ENCODE measurements at places on chromosomes 11 and 22. TPM values are rescaled to one million over a fixed set of nuclear protein-coding genes. Genes with fewer than 3 reads are reported as not detected.

DNA sequence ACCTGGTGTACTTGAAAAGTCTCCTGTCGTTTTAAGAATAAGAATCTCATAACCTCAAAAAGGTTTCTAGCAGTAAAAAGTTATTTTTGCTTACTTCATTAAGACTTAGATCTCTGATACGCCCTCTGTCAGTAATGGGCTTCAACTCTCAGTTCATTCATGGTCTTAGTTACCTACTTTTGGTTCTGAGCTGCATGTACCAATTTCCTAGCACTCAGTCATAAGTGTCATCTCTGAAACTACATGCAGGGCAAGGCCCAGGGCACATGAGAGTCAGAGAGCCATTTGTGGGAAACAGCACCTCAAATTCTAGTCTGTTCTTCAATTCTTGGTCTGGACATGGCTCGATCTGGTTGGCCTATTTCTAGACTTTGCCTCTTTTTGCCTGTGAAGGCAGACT lies 838.4 kb downstream of the FAM181B start:
- H3K36me3 ChIP-seq = no peaks in the 10 kb centered on the region
- H3K27me3 ChIP-seq = no peaks in the 10 kb centered on the region
- no peaks in the 10 kb centered on the region for H3K4me1 ChIP-seq
- no peak overlapping the region for H3K4me3 ChIP-seq

The PRRG4 gene
- 0.48 TPM for total RNA-seq

The CSNK2A3 gene
- 0.49 TPM for total RNA-seq

DNA sequence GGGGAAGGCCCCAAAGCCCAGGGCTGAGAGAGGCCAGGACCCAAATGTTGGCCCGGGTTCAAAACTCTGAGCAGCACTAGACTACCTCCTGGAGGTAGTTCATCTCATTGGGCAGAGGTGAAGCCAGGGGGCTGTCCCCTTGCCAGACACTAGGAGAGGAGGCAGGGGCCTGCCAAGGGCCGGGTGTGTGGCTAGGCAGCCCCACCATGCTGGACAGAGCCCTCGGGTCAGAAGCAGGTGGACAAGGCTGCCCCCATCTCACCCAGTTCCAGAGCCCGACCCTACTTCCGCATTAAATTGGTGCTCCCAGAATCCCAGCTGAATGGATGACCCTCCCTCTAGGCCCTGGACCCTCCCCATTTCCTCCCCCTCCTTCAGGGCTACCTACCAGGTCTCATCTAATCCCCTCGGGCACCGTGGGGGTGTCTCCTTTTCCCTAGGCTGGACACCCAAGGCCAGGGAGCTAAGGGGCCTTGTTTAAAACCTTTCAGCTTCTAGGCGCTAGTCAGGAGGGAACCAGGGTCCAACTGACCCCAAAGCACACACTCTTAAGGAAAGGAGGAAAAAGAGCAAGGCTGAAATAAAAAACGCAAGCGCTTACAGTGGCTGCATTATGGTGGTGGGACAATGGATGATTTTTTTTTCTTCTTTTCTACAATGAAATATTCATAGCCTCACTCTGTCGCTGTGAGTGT lies 72.1 kb upstream of the TCF20 start:
- H3K36me3 ChIP-seq = no peaks in the 10 kb centered on the region
- no peaks in the 10 kb centered on the region for H3K27me3 ChIP-seq
- peaks cover 9% of the 10 kb centered on the region for H3K4me1 ChIP-seq
- H3K27ac ChIP-seq = no peak overlapping the region
- peak overlapping the region; percentile 33 for H3K4me3 ChIP-seq

The POU2F3 gene
- total RNA-seq = not detected

GRCh38 chr11:35688023-35688422 lies 25.4 kb downstream of the TRIM44 start:
- no peaks in the 10 kb centered on the region for H3K36me3 ChIP-seq
- H3K4me1 ChIP-seq = no peaks in the 10 kb centered on the region
- H3K27me3 ChIP-seq = no peaks in the 10 kb centered on the region
- no peak overlapping the region for H3K4me3 ChIP-seq
- no peak overlapping the region for H3K27ac ChIP-seq

DNA sequence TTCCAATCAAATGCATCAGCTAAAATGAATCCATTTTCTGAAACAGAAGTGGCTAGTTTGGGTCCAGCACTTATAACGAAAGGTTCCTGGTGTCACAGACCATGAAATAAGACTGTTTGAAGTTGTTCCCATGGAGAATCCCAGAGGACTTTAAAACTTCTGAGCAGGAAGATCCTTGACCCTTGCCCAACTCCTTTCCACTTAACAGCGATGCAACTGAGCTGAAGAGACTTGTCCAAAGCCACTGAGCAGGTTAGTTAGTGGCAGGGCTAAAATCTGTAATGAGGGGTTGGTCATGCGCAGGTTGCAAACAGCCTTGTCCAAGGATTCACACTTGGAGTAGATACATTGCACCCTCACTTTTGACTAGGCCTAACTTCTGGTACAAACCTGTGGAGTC lies 1.3 kb downstream of the RAB38 start:
- H3K36me3 ChIP-seq = no peaks in the 10 kb centered on the region
- no peak overlapping the region for H3K27ac ChIP-seq
- no peak overlapping the region for H3K4me3 ChIP-seq
- DNase-seq = no peak
- H3K27me3 ChIP-seq = no peaks in the 10 kb centered on the region
- H3K4me1 ChIP-seq = no peaks in the 10 kb centered on the region

DNA sequence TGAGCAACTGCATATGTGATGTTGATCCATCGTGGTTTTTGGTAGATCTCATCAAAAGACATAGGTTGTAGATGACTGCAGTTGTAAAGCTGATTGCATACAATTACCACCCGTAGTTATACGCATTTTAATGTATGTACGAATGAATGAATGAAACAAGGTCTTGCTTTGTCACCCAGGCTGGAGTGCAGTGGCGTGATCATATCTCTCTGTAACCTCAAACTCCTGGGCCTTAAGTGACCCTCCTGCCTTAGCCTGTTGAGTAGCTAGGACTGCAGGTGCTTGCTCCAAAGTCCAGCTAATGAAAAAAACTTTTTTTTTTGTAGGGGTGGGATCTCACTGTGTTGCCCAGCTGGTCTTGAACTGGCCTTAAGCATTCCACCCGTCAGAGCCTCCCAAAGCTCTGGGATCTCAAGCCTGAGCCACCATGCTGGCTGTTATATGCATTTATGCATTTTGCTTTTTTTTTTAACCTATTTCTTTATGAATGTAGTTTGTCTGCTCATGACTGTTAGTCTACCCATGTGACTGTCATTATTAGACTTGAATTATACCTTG lies 53.5 kb downstream of the PPP6R3 start:
- H3K36me3 ChIP-seq = peaks cover 4% of the 10 kb centered on the region
- no peak overlapping the region for H3K4me3 ChIP-seq
- DNase-seq = no peak

GRCh38 chr11:83054904-83055380 lies 16.8 kb downstream of the RAB30 start:
- no peaks in the 10 kb centered on the region for H3K36me3 ChIP-seq
- no peak overlapping the region for H3K27ac ChIP-seq
- no peak for DNase-seq
- no peaks in the 10 kb centered on the region for H3K27me3 ChIP-seq
- H3K4me1 ChIP-seq = peaks cover 7% of the 10 kb centered on the region
- no peak overlapping the region for H3K4me3 ChIP-seq

The MYO18B gene
- total RNA-seq = 0.50 TPM

DNA sequence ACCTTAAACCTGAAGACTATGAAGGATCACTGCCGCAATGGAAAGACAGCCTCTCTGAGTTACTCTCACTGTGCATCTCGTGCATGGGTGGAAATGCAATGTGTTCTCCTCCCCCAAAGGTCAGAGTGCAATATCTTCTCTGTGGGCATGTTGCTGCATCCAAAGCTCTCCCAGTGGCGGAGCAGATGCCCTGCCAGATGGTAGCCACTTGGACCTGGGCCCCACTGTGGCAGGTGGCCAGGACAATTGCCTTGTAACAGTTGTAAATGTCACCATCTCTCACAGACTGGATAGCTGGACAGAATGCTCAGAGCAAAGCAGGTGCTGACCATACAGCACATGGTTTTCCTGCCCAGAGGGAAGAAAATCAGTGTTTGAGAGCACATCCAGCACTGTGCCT lies 542.0 kb downstream of the FAM181B start:
- no peaks in the 10 kb centered on the region for H3K4me1 ChIP-seq
- DNase-seq = no peak
- no peaks in the 10 kb centered on the region for H3K27me3 ChIP-seq
- no peak overlapping the region for H3K4me3 ChIP-seq
- H3K36me3 ChIP-seq = no peaks in the 10 kb centered on the region

DNA sequence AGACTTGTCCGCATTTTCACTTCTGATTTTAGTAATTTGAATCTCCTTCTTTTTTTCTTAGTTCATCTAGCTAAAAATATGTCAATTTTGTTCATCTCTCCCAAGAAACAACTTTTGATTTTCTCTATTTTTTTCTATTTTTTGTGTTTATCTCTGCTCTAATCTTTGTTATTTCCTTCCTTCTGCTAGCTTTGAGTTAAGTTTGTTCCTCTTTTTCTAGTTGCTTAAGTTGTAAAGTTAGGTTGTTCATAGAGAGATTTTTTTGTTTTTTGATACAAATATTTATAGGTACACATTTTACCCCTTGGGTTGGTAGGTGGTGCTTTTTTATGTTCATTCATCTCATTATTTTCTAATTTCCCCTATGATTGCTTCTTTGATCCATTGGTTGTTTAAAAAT lies 22.1 kb upstream of the XKR3 start:
- no peaks in the 10 kb centered on the region for H3K27me3 ChIP-seq
- no peak for DNase-seq
- H3K4me3 ChIP-seq = no peak overlapping the region
- H3K27ac ChIP-seq = no peak overlapping the region

DNA sequence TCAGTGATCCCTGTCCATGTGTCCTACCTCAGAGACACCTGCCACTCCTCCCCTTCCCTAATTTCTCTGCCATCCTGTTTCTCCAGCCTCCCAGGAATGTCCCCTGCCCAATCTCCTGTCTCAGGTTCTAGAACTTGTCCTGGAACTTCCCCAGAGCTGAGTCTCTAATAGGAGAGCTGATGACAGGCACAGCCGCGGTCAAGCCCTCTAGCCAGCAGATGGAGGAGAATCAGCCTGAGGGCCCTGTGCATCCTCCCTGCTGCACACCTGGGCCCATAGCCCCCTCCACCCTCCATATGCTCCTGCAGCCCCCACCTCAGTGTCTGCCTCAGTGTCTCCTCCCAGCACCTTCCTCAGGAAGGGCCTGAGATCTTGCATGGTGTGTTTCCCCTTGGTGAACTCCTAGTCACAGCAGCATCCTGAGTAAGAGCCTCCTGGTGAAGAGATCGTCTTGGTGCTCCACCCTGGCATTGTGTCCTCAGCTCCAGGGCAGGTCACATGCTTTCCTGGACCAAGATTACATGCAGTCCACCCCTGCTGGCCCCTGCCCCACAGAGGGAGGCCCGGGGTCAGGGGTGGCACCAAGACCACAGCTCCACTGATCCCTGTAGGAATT lies 43.9 kb upstream of the VPREB1 start:
- no peaks in the 10 kb centered on the region for H3K36me3 ChIP-seq
- no peaks in the 10 kb centered on the region for H3K4me1 ChIP-seq
- H3K27me3 ChIP-seq = no peaks in the 10 kb centered on the region
- no peak overlapping the region for H3K4me3 ChIP-seq

- H3K27me3 ChIP-seq = no peaks in the 10 kb centered on the region
- H3K4me1 ChIP-seq = no peaks in the 10 kb centered on the region
- no peak for DNase-seq
- H3K4me3 ChIP-seq = no peak overlapping the region
- no peak overlapping the region for H3K27ac ChIP-seq
Observed at GRCh38 chr11:70566768-70567530, 168.6 kb downstream of the CTTN start.

- no peak overlapping the region for H3K4me3 ChIP-seq
- H3K27ac ChIP-seq = no peak overlapping the region
- no peaks in the 10 kb centered on the region for H3K36me3 ChIP-seq
- H3K27me3 ChIP-seq = no peaks in the 10 kb centered on the region
Observed at GRCh38 chr11:96112192-96113128, 188.6 kb upstream of the MTMR2 start.

DNA sequence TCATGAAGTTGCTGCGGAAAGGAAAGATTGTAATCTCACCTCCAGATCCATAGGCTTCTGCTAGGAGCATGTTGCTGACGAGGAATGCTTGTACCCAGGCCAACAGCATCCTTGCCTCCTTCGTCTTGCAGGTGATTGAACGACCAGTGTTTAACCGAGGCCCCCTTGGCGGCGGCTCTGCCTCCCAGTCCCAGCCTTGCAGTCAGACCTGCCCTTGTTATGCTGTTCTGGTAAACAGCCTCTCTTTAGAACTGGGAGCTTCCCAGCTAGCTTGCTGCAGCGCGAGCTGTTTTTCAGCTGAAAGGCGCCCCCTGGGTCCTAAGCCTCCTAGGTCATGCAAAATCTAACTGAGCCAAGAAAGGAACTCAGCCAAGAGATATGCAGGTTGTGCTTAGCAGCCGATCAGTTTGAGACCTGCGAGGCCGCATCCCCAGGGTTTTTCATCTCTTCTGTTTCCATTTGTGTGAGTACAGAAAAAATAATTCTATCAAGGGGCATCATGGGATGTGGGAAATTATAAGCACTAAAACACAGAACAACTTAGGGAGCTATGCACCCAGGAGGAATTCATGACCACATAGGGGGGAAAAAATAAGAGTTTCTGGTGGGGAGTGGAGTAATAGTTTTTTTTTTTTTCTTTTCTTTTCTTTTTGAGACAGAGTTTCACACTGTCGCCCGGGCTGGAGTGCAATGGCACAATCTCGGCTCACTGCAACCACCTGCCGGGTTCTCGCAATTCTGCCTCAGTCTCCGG lies at the start of gene PIK3IP1:
TSS of gene PIK3IP1 (minus strand) at position 253 of the 754 bp plus-strand sequence. CDS start at position 109, 144 bp downstream.
- DNase-seq = peak; percentile 65
- peaks cover 40% of the 10 kb centered on the region for H3K36me3 ChIP-seq
- peak within 1 kb of the TSS; percentile 100 for H3K4me3 ChIP-seq
- peak within 1 kb of the TSS; percentile 100 for H3K27ac ChIP-seq

- H3K4me1 ChIP-seq = peaks cover 22% of the 10 kb centered on the region
- H3K36me3 ChIP-seq = no peaks in the 10 kb centered on the region
- no peak overlapping the region for H3K27ac ChIP-seq
- no peak for DNase-seq
Observed at GRCh38 chr11:66280428-66280827, 2.5 kb downstream of the CNIH2 start.

The SUSD2 gene
- 1.9 TPM for total RNA-seq

GRCh38 chr11:111699579-111700156 lies 66.5 kb downstream of the PPP2R1B start:
- no peaks in the 10 kb centered on the region for H3K27me3 ChIP-seq
- no peak for DNase-seq
- no peaks in the 10 kb centered on the region for H3K36me3 ChIP-seq

GRCh38 chr11:13216019-13216710 lies 61.4 kb upstream of the BMAL1 start:
- H3K27me3 ChIP-seq = no peaks in the 10 kb centered on the region
- no peak overlapping the region for H3K27ac ChIP-seq
- no peak overlapping the region for H3K4me3 ChIP-seq
- DNase-seq = no peak
- no peaks in the 10 kb centered on the region for H3K4me1 ChIP-seq
- no peaks in the 10 kb centered on the region for H3K36me3 ChIP-seq

The CHADL gene
- 0.94 TPM for total RNA-seq

DNA sequence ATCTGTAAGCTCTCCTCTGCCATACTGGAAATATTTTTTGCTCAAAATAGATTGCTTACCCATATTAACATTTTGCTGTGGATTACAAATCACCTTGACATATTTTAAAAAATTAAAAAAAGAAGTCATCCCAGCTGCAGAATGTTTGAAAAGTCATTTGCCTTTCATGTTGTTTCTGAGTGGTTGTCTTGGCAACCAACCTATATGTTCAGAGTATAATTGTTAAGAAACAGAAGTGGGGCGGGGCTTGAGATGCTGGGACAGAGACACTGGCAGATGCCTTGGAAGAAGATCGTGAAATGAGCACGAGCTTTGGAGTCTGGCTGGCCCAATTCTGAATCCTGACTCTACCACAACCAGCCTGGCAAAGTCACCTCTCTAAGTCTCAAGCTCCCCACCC lies 348.2 kb downstream of the LARGE1 start:
- DNase-seq = no peak
- no peak overlapping the region for H3K4me3 ChIP-seq
- H3K27me3 ChIP-seq = no peaks in the 10 kb centered on the region
- H3K36me3 ChIP-seq = no peaks in the 10 kb centered on the region
- no peak overlapping the region for H3K27ac ChIP-seq

All from naive thymus-derived CD4-positive, alpha-beta T cell (primary cell).